ENCODE measurements at places on chromosomes 1 and 21. TPM values are rescaled to one million over a fixed set of nuclear protein-coding genes. Genes with fewer than 3 reads are reported as not detected.

DNA sequence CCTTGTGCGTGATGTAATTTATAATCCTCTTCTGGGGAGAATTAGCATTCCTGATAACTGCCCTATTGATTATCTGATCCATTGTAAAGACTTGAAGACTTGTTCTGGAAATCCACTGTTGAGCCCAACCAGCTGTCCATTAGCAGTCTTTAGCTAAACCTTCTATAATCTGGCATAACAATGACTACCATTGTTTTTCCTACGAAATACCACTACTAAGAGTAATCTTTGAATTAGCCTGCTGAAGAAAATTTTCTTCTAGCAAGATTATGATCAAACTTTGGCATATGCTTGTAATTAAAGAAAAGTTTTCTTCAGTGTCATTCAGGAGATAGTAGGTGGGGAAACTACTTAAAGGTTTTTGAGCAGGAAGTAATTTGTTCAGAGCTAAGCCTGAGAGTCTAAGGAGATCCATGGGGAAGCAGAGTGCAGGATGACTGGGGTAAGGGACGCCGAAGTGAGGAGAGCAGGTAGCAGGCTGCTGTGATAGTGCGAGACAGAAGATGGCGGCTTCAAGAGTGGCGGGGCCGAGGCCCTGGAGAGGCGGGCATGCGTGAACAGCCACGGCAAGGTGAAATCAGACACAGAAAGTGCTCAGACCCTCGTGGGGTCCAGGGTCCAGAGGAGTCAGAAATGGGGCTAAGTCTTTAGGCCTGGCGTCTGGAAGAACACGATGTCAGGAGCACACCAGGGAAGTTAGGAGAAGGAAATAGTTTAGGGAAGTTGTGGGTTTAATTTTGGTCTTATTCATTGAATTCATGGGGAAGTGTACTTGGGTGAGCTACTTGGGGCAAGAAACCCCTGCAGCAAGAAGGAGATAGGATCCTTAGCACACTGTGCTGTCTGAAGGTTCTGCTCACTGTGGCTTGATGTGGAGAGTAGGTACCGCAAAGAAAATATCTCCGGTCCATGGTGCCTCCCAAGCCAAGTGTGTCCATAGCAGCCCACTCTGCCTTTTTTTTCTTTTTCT lies 112.6 kb upstream of the ADAR start:
- no peaks in the 10 kb centered on the region for H3K27me3 ChIP-seq
- no peak for DNase-seq
- no peak overlapping the region for H3K27ac ChIP-seq
- H3K36me3 ChIP-seq, result no peaks in the 10 kb centered on the region
- no peak overlapping the region for H3K4me3 ChIP-seq

DNA sequence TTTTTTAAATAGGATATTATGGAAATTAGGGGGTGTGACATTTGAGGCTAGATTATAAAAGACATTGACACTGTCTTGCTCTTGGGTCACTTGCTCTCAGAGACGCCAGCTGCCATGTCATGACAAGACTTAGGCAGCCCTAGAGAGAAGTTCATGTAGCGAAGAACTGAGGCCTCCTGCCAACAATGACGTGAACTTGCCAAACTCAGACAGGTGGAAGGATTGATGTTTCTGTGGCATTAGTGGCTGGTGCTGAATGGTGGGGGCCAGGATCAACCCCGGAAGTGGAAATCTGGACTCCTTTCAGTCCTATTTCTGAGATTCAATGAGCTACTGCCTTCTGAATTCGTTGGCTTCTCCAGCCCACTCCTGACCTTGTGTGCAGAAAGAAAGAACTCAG lies 14.7 kb downstream of the NCF2 start:
- H3K4me1 ChIP-seq, result peaks cover 12% of the 10 kb centered on the region
- no peak overlapping the region for H3K4me3 ChIP-seq
- no peaks in the 10 kb centered on the region for H3K36me3 ChIP-seq
- H3K27me3 ChIP-seq, result no peaks in the 10 kb centered on the region
- H3K27ac ChIP-seq, result no peak overlapping the region

Gene BCAN
- polyA plus RNA-seq, result 12.1 TPM

Gene LCE1F
- polyA plus RNA-seq, result not detected

Measured in large intestine (tissue), 12 donors.